ENCODE measurements at places on chromosomes 3 and 15. TPM values are rescaled to one million over a fixed set of nuclear protein-coding genes. Genes with fewer than 3 reads are reported as not detected.

- DNase-seq: no peak
These were observed 68.0 kb downstream of the C3orf70 start for GRCh38 chr3:185084901-185085300.

Gene ECE2
- total RNA-seq: not detected

- DNase-seq: no peak
These were observed 167.0 kb upstream of the TBL1XR1 start for GRCh38 chr3:177364236-177364635.

Gene IGSF11
- total RNA-seq: 2.7 TPM

DNA sequence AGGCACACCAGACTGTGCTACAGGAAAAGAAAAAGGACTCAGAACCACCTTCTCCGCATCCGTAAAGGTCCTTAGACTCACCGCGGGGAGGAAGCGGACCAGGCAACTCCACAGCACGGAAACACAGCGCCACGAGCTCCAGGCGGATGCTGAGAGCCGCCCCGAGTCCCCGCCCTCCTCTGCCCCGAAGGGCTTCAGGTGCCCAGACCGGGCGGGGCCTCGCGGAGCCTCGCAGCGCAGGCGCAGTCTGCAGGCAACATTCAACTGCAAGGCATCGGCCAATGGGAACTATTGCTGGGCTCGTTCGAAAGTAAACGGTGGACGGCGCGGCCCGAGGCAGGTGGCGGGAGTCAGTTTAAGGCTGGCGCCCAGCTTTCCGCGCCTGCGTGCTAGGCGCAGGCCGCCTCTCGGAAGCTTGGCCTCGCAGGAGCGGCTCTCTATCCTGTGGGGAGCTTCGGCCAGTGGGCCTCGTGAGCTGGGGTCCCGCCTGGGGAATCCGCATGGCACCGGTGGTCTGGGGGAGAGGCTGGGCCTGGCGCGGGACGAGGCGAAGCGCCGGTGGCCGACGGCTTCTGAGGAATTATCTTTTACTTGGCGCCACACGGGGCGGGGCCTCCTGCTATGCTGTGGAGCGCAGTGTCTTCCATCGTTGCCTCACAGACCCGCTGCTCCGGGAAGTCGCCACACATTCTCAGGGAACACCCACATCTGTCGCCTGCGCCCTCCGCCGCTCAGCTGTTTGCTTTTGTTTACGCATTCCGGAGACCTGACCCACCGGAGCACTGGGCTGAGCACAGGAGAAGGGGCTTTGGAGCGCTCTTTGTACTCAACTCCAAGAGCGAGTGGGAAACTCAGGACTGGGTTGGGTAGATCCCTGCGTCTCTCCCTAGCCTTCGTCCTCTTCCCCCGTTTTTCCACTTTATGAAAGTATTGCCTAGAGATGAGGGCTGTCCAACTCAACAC is at the start of gene TRIM59:
Gene TRIM59 (minus strand): TSS at position 151 of the 963 bp plus-strand sequence. CDS start 10,603 bp downstream, outside the sequence.
- peak; percentile 87 for DNase-seq

- no peak for DNase-seq
These were observed 18.5 kb downstream of the MIX23 start for GRCh38 chr3:122364490-122364889.

Gene ZBBX
- total RNA-seq: not detected

GRCh38 chr3:3189961-3190360 is 10.5 kb upstream of the CRBN start:
- DNase-seq: no peak

Gene GOLGA8T
- total RNA-seq: 1.4 TPM

Gene OIP5
- total RNA-seq: 0.41 TPM

DNA sequence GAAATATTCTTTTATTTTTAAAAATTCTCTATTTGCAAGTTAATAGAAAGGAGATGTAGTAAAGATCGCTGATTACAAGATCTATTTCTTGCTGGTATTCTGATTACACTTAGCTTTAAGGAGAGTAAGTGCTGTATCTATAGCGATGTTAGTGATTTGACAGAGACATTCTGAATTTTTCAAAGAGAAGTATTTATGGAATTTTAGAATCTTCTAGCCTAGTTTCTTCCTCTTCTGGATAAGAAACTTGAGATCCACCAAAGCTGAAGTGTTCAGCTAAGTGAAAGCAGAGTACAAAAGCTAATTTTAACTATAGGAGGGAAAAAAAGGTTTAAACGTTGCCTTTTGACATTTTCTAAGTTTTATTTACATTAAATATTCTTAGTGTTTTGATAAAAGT is 72.1 kb upstream of the RARB start:
- no peak for DNase-seq

DNA sequence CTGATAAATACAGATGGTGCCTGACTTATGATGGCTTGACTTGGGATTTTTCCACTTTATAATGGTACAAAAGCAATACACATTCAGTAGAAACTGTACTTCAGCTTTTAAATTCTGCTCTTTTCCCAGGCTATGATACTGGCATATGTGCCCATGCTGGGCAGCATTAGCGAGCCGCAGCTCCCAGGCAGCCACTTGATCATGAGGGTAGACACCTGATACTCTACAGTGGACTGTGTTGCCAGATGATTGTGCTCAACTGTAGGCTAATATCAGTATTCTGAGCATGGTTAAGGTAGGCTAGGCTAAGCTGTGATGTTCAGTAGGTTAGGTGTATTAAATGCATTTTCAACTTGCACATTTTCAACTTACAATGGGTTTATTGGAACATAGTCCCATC is 17.7 kb upstream of the FEM1B start:
- no peak for DNase-seq

Gene CHRD
- total RNA-seq: 7.2 TPM

- DNase-seq: no peak
These were observed 37.5 kb downstream of the EHD4 start for GRCh38 chr15:41934843-41935242.

Gene CKMT1B
- 3.7 TPM for total RNA-seq

DNA sequence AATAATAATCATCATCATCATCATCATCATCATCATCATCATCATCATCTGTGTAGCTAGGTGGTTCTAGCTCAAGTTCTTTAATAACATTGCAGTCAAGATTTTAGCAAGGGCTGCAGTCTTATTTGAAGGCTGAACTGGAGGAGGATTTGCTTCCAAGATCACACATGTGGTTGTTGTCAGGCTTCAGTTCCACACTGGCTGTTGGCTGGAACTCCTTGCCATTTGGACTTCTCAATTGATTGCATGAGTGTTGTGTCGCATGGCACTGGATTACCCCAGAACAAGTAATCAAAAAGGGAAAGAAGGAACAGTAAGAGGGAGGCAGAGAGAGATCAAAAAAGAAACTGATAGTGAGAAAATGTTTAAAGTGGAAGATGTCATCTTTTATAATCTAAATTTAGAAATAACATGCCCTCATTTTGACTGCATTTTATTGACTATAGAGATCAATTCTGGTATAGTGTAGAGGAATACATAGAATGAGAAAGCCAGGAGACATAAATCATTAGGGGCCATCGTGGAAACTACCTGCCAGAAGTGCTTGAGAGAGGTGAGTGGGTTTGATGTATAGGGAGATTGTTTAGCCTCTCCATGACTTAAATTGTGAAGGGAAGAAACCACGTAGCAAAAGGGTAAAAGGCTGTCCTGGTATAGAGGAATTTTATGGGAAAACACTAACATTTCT is 346.6 kb upstream of the RBMS3 start:
- DNase-seq: no peak

DNA sequence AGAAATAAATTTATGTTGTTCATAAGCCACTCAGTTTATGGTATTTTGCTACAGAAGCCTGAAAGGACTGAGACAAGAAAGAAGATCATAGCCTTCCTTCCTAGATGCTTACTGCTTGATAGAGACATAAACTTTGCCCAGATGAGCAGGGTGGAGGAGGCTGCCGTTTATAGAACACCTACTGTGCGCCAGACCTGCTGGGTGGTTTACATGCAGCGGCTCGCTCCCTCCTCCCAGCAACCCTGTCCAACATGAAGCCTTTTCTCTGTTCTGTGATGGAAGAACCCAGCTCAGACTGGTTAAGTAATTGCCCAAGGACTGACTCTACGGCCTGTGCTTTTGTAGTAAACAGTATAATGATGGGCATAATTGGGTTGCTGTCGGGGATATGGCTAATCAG is 37.0 kb downstream of the CORO2B start:
- DNase-seq: no peak

Gene BTBD1
- 128 TPM for total RNA-seq

DNA sequence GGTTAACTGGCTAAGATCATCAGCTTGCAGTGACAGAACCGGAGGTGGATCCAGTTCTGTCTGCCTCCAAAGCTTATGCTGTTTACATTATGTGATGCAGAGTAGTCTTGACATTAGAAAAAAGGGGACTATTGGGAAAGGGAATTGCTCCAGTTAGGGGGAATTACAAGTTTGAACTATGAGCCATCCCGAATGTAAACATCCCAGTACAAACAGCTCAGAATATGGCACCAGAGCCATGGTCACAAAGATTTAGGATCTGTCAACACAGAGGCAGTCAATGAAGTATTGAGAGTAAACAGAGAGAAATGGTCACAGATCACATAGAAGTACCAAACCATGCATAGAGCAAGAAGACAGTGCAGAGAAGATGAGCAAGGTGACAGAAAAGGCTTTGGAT is 39.8 kb upstream of the CRTC3 start:
- no peak for DNase-seq

GRCh38 chr3:127587876-127588275 is 2.7 kb downstream of the TPRA1 start:
- DNase-seq: no peak

DNA sequence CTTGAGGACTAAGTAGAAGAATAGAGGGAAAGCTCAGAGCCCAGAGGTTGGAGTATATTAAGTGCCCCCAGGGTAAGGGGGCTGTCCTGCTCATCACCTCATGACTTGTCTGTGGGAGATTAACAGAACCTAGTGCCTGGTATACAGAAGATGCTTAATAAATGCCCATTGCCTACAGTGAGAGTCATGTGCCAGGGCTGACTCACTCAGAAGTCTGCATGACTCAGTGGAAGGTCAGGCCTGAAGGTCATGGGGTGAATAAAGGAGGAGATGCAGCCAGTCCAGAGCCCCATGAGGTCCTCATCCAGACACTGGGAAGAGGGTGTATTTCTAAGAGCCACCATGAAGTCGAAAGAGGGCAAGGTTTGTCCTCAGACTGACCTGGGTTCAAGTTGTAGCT is 62.5 kb upstream of the TLE3 start:
- no peak for DNase-seq

All from left cardiac atrium (tissue), 4 donors.